Fibroblast of skin of back (primary cell): ENCODE measurements at places on chromosomes 16 and 17.
A peak's percentile ranks its signal among the peaks of the same experiment; 100 is the strongest.

DNA sequence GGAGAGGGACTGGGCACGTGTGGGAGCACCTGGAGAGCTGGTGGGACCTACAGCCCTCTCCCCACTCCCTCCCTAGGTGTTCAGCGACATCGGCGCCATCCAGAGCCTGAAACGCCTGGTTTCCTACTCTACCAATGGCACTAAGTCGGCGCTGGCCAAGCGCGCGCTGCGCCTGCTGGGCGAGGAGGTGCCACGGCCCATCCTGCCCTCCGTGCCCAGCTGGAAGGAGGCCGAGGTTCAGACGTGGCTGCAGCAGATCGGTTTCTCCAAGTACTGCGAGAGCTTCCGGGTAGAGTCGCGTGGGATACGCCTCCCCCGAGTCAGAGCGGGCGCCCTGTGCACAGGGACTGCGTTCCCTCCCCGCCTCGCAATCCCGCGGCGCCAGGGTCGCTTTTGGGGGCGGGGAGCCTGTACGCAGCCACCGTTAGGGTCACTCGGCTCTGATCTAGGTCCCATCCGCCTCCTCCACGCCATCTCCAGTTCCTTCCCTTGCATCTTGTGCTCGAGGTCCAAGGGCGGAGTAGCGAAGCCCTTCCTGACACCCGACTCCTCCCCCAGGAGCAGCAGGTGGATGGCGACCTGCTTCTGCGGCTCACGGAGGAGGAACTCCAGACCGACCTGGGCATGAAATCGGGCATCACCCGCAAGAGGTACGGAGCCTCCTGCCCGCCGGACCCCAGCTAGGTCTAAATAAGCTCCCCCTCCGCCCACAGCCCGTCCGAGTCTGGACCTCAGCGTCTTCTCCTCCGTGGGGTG lies 13.0 kb downstream of the SARM1 start:
- no peak for DNase-seq

GRCh38 chr17:62870552-62870971 lies 62.4 kb upstream of the MARCHF10 start:
- no peak for DNase-seq

DNA sequence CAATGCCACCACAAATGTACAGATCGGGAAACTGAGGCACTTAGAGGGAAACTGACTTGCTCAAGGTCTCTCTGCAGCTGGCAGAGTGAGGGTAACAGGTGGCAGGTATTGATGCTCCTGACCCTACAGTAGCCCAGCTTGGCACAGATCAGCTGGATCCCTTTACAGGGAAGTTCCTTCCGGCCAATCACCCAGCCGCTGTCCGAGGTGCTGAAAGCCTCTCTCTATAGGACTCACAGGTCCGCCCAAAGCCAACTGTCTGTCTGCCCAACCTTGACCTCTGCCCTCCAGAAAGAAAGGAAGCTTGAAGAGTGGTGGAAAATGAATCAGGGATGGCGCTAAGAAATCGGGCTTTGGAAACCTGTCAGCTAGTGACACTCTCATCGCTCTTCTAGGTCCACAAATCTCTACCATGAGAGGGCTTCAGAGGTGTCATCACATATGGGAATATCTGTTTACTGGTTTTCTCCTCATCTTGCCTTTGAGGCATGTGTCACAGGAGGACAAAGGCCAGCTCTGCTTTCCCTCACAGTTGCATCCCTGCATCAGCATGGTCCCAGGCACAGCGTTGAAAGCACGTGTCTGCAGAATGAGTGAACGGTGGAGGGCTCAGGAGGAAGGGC lies 246.2 kb downstream of the KATNIP start:
- DNase-seq: peak; percentile 27

GRCh38 chr16:9665851-9666271 lies 516.4 kb downstream of the GRIN2A start:
- DNase-seq: no peak

DNA sequence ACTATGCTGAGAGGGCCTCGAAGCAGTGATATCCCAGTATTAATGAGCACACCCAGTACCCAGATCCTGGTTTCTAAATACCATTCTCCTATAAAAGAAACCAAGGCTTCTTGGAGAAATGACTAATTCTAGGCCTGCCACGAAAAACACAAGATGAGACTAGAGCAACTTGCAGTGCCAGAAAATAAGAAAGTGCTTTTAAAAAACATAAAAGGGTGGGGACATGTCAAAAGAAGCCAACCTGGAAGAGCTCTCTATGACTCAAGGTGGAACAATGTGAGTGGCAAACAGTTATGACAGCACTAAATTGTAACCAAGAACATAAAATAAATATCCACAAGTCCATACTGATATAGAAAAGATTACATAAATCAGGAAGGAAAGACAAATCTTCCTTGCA lies 153.2 kb upstream of the KCNJ18 start:
- peak; percentile 14 for DNase-seq

DNA sequence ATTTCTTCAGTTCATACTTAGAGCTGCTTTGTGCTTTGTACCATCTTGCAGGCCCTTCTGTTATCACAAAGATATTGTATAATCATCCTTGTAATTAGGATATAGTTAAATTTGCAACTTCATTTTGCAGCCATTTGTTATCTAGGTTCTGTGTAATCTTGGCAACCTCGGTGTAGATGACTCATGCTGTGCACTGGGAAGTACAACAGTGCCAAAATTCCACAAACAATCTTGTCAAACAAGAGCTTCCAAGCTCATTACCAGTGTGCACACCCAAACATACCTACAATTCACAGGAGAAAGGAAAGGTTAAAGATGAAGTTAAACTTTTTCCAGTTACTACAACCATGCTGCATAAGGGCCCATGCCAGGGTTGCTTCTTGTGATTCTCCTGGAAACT lies 1231.8 kb downstream of the CDH11 start:
- peak; percentile 49 for DNase-seq

DNA sequence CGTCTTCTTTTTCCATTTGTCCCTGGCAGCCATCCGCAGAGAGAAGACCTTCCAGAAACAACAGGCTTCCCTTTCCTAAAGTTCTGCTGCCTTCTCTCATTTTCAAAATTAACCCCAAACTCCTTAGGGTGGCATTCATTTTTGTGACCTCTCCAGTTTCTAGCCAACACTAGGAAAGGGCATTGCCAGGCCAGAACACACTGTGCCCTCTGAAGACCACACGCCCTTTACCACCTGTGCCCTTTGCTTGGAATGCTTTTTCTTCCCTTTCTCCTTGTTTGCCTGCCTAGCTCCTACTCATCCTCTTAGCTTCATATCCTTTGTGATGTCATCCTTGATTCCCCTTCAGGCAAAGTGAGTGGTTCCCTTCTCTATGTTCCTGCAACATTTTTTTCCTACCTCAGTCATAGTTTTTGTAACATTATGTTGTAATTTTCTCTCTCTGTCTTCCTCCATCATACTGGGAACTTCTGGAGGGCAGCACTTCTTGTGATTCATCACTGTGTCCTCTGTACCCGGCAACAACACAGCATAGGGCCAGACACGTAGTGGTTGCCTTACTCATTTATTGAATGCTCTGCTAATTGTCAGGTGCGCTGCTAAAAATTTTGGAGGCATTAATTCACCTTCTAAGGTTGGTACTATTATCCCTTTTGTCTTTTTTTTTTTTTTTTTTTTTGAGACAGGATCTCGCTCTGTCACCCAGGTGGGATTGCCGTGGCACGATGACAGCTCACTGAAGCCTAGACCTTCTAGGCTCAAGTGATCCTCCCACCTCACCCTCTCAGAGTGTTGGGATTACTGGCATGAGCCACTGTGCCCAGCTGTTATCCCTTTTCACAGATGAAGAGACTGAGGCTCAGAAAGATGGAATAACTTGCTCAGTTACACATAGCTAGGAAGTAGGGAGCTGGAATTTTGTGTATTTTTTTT lies 1.0 kb downstream of the KAT8 start:
- peak; percentile 48 for DNase-seq

DNA sequence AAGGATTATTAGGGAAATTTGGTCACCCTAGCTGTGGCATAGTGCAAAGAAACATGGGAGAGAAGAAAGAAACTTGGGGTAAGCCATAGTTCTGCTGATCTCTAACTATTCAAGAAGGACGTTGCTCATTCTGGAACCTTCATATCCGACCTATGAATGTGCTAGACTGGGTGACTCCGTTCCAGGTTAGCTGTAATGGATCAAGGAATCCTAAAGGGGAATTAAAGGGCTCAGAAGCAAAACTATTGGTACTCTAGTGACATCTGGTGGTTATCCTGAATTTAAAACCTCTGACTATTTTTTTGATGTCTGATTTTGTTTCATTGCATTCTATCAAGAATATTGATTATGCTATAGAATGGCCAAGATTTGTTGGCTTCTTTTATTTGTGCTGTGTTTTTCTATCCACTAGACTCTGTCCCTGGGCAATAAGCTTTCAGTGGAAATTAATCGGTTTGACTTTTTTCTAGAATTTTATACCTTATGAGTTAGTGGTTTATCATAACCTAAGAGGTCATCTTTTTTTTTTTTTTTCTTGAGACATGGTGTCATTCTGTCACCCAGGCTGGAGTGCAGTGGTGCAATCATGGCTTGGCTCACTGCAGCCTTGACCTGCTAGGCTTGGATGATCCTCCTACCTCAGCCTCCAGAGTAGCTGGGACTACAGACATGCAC lies 19.5 kb downstream of the PCTP start:
- peak; percentile 57 for DNase-seq

- peak; percentile 83 for DNase-seq
Observed at GRCh38 chr16:72530434-72530833, 358.5 kb upstream of the PMFBP1 start.

- peak; percentile 75 for DNase-seq
Observed at GRCh38 chr17:909642-910323, 69.8 kb downstream of the NXN start.

- DNase-seq: peak; percentile 85
Observed at GRCh38 chr17:12041312-12041711, 20.6 kb downstream of the MAP2K4 start.

- DNase-seq: peak; percentile 66
Observed at GRCh38 chr16:81564421-81564911, 119.9 kb downstream of the CMIP start.

- DNase-seq: no peak
Observed at GRCh38 chr16:12215277-12216105, 239.0 kb downstream of the SNX29 start.

DNA sequence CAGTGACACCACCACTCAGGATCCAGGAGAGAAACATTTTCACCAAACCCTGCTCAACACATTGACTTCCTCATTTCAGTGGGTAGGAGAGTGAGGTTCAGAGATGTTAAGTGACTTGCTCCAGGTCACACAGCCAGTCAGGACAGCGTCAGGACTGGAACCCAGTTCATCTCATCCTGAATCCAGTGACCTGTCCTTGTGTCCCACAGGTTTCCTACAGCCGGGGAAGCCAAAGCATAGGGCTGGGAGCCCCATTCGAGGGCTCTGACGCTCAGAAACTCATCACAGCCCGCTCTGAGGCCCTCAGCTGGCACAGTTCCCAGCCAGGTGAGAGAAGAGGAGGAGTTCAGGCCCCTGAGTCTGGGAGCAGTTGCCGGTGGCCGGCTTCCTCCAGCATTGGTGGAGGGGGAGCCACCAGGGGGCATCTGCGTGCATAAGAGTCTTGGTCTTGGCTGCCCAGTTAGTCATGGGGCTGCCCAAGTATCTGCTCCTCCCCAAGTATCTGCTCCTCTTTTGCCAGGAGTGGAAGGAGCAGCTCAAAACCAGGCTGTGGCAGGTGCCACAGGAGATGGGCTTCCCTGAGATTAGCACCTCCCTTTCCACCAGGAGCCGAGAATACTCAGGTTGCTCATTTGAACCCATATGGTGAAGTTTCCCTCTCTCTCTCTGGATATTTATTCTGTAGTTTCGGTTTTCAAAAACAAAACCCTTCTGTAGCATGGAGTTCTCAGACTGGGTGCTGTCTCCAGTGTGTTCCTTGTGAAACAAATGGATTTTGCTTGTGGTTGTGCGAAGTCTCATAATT lies 56.0 kb downstream of the TNFRSF13B start:
- DNase-seq: peak; percentile 53

DNA sequence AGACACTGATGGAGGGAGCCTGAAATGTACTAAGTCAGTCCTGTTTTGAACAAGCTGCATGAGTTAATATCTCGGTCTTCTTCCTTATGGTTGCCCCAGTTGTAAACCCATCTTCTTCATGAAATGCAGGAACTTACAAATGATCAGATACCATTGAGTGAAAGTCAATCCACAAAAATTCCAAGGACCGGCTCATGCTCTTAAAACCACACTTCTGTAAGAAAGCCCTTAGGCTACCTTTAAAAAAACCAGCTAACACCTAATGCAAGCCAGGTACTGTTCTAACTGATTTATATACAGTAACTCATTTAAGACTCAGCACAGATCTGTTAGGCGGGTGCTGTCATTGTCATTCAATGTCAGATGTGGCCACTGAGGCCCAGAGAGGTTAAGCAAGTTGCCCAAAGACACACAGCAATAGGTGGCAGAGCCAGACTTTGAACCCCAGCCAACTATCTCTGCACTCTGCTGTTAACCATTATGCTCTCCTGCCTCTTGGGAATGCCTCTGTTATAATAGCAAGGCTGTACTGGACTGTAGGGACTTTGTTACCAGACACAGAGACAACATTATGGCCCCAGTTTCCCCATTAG lies 93.4 kb downstream of the C16orf95 start:
- DNase-seq: no peak

DNA sequence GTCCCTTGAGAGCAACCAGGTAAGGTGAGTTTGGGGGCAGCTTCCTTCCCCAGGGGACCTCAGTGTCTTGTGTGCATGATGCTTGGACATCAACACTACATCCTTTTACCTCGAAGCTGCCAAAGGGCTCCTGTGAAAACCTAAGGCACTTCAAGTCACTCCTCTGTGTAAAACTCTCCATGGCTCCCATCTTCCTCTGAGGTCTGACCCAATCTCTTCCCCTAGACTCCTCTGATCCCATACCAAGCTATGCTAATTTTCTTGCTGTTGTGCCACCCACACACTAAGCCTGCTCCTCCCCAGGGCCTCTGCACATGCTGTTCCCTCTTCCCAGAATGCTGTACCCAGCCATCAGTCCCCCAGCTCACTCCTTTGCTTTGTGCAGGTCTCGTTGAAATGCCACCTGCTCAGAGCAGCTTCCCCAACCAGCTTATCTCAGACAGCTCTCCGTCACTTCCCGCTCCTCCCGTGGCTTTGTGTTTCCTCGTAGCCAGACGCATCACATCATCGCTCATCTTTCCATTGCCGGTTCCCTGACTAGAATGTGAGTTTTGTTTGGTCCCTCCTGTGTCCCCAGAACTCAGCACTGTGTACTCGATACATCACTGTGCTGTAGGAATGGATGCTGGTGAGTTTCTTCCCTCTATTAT lies 78.4 kb downstream of the CNGB1 start:
- DNase-seq: no peak

GRCh38 chr16:84538222-84538840 lies 33.9 kb upstream of the MEAK7 start:
- peak; percentile 56 for DNase-seq

GRCh38 chr16:74071996-74072535 lies 224.5 kb upstream of the PSMD7 start:
- no peak for DNase-seq

- no peak for DNase-seq
Observed at GRCh38 chr17:40936437-40936971, 942 bp downstream of the KRT23 start.
